Left lobe of liver (tissue), 2 donors: ENCODE measurements at places on chromosomes 6 and 20. TPM values are rescaled to one million over a fixed set of nuclear protein-coding genes. Genes with fewer than 3 reads are reported as not detected.

Gene ZNF322
- 7.8 TPM for total RNA-seq

DNA sequence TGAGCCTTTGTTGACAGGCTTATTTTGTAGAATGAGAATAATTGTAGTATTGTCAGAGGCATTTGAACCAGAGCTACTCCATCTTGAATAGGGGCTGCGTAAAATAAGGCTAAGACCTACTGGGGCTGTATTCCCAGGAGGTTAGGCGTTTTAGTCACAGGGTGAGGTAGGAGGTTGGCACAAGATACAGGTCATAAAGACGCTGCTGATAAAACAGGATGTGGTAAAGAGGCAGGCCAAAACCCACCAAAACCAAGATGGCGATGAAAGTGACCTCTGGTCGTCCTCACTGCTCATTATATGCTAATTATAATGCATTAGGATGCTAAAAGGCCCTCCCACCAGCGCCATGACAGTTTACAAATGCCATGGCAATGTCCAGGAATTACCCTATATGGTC is 82.7 kb downstream of the PFDN4 start:
- no peak for DNase-seq

- no peak for DNase-seq
Observed at GRCh38 chr6:1363298-1363697, 26.1 kb upstream of the FOXF2 start.

Gene RIPOR3
- total RNA-seq: 20.1 TPM

DNA sequence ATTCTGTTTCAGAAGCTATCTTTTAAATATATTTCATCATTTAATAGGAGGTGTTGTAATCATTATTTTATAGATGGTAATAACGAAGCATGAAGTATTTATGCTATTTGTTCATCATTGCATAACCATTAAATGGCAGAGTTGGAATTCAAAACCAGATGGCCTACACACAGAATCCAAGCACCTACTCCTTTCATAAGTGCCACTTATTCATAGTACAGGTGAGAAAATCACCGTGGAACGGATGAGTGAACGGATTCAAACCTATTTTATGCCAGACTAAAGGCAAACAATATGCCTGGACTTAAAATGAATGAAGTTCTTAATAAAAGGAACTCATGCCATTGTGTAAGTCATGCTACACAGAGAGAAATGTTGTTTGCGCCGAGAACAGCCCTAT is 397.9 kb upstream of the ADGRB3 start:
- DNase-seq: no peak

DNA sequence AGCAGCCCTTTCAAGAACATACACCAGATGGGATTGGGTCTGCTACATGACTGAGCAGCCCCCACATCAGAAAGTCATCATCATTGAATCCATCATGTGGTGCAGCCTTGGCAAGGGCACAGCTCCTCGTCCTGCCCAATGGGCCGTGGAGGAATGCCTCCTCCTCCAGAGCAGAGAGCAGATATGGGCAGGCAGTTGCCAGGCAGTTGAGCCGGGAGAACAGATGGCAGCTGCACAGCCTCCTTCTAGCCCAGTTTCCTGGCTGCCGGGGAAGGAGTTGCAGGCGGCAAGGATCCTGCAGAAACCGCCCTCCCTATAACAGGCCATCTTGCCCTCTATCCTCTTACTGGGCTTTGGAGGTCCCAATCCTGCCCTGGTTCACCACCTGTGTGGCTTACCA is 11.9 kb upstream of the ZFAND3 start:
- DNase-seq: no peak

DNA sequence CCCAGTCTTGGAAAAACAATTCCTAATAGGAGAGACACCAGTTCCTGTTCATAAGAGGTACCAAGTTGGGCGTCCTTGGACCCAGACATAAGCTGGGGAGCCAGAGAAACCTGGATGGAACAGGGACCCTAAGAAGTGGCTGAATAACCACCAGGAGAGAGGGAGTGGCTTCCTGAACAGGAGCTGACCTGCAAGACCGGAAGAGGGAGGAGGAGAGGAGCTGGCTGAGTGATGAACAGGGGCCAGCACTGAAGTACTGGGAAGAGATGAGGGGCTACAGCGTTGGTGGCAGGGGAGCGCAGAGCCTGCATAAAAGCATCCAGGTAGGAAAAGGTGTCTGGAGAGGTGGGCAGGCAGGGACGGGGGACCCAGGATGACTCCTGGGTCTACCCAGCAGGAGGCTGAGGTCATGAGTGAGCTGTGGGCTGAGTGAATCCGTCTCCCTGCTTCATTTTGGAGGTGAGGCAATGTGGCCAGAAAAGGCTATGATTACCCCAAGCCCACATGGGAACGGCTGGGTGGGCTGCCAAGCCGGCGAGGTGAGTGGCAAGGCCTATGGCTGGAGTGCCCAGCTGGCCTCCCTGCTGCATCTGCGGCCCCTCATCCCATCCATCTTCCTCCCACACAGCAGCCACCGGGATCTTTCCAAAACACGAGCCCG is 34.4 kb upstream of the ZFAND3 start:
- no peak for DNase-seq

DNA sequence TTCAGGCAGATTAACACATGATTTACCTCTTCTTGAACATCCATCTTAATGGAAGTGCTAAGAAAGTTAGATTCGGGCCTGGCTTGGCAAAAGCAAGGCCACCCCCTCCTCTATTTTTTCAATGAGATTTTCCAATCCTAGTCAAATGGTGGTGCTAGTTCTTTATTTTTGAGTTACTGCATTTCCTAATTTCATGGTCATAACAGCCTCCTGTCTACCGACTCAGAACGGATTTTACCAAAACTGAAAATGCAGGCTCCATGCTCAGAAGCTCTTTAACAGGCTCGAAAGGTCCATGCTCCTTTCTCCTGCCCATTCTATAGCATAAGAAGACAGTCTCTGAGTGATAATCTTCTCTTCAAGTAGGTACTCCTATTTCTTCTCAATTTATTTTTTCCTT is 117.2 kb upstream of the ESR1 start:
- DNase-seq: no peak

DNA sequence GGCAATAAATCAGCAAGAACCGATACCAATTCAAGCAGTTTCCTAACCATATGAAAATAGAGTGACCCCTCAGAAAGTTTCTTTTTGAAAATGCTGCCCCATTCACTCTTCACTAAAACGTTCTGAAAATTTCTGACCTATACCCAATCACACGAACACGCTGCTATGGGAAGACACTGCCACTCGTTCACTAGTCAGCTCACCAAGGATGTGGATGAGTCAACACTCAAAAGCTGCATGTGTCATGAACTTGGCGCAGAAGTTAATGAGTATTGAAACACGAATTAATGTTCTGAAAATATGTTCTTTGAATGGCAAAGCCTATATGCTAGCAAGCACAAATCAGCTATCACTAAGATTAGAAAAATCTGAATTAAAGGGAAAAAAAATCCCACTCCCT is 84.2 kb downstream of the PREP start:
- DNase-seq: no peak

GRCh38 chr20:20894280-20894679 is 181.8 kb upstream of the RALGAPA2 start:
- no peak for DNase-seq

Gene ZNF337
- total RNA-seq: 3.6 TPM
